Hematopoietic multipotent progenitor cell treated with erythropoietin and hydrocortisone succinate and interleukin-3 and kit ligand, for 15 days (in vitro differentiated cells): ENCODE measurements at places on chromosomes 6 and 20.

GRCh38 chr20:36311141-36311853, 5.2 kb downstream of the DLGAP4 start:
- no peak for DNase-seq

- DNase-seq: no peak
These were observed 4.2 kb upstream of the ZBTB46 start for GRCh38 chr20:63835021-63835858.

GRCh38 chr6:16950825-16951495, 150.9 kb upstream of the STMND1 start:
- DNase-seq: no peak

GRCh38 chr20:13397300-13397724, 176.2 kb downstream of the ISM1 start:
- DNase-seq: no peak

DNA sequence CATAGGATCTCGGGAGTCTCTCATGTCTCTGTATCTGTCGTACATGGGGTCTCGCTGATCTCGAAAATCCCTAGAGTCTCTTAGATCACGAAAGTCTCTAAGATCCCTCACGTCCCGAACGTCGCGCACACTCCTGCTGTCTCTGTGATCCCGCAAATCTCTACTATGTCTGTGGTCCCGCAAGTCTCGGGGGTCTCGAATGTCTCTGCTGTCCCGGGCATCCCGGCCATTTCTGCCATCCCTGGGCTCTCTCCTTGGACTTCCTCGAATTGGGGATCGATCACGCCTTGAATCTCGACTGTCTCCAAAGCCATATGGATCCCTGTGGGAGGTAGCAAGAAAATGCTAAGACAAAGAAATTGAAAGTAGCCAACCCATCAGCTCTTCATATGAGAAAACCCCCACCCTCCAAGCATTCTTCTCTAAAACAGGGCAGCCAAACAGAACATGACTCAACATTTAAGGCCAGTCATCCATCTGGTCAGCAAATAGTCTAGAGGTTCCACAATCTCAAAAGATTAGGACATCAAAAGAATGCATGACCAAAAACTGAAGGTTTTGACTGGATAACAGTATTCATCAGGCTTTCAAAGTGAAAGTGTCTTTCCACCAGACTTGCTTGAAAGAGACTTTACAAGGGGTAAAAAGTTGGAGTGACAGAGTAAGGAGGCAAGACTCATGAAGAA, 19.4 kb downstream of the NCOA5 start:
- no peak for DNase-seq

DNA sequence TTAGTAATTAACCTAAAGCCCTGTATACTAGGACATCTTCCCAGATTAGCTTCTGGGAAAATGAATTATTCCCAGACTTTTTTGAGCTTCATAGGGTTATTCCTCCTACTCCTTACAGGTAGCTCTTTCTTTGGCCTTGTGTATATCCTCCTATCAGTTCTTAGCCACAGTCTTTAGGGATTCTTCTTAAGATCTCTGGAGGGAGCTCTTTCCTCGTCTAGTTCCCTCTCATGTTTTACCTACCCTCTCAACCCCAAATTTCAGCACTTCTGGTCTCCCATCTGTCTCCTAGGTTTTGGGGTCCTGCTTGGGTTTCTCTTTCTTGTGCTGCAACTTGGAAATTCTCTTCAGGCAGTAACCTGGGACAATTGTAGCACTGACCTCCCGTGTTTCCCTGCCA, 46.4 kb upstream of the SLC35B3 start:
- DNase-seq: no peak
